ENCODE measurements at places on chromosomes 5 and 9. TPM values are rescaled to one million over a fixed set of nuclear protein-coding genes. Genes with fewer than 3 reads are reported as not detected.

GRCh38 chr5:79564798-79565279 is 47.4 kb upstream of the TENT2 start:
- peak overlapping the region; percentile 20 for H3K27ac ChIP-seq
- H3K4me1 ChIP-seq = peaks cover 29% of the 10 kb centered on the region
- H3K4me3 ChIP-seq = no peak overlapping the region
- no peaks in the 10 kb centered on the region for H3K36me3 ChIP-seq
- peaks cover 9% of the 10 kb centered on the region for H3K27me3 ChIP-seq

GRCh38 chr5:31291323-31291854 is 97.9 kb downstream of the CDH6 start:
- ATAC-seq = no peak
- H3K4me3 ChIP-seq = no peak overlapping the region
- H3K27me3 ChIP-seq = peaks cover 5% of the 10 kb centered on the region
- H3K36me3 ChIP-seq = no peaks in the 10 kb centered on the region

The PTGDS gene
- total RNA-seq = 1.3 TPM

The PCDHB14 gene
- not detected for total RNA-seq
